ENCODE measurements at places on chromosomes 7 and 10.
A peak's percentile ranks its signal among the peaks of the same experiment; 100 is the strongest.

GRCh38 chr7:16001477-16001876, 315.0 kb upstream of the MEOX2 start:
- DNase-seq: no peak

GRCh38 chr10:101775273-101776160, at the start of gene FGF8:
TSS of gene FGF8 (minus strand) at chr10:101776114. CDS start at chr10:101775900, 214 bp downstream.
- DNase-seq: no peak

DNA sequence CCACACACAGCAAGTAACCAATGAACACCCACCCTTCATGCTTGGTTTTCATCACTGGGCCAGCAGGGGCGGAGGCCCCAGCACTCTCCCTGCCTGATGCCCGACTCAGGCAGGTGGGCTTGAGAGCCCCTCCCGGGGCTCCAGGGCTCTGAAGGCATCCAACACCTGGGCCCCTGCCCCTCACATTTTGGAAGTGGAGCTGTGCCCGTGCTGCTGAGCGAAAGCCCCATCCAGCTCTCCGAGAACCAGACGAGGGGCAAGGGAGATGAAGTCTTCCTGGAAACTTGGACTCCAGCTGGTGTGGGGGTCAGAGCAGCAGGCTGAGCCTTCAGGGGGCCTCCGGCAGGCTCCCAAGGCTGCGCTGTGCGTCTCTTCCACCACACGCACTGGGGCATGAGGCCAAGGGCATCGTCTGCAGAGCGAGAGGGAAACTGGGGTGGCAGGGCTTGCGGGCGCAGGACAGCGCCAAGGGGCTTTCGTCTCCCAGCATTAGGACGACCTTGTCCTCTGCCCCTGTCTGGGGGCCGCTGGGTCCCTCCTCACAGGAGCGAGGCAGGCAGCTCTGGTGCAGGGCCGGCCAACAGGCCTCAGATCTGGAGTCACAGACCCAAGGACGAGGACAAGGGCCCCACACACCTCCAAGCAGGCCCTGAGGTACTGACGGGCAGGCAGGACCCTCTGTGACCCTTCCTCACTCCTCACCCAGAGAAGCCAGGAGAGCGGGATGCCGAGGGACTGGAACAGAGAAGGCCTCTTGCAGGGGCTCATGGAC, 108.3 kb upstream of the FAM20C start:
- no peak for DNase-seq

- DNase-seq: peak; percentile 51
Measured at GRCh38 chr7:38411404-38411803, 138.0 kb upstream of the TARP start.

DNA sequence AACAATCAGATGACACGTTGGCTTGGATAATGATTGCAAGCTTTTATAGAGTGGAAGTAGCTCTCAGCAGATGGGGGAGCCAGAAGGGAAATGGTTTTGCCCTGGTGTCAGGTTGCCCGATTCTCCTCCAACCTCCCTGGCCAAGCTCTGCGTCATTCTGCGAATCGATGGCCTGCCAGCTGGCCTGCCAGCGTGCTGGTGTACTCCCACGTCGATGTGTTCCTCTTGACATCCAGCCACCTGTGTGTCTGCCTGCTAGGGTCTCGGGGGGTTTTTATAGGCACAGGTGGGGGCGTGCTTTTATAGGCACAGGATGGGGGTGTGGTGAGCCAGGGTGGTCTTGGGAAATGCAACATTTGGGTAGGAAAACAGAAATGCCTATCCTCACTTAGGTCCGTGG, 4.6 kb downstream of the NET1 start:
- DNase-seq: no peak

- DNase-seq: peak; percentile 19
Measured at GRCh38 chr7:80529362-80529761, 17.5 kb upstream of the GNAT3 start.

- no peak for DNase-seq
Measured at GRCh38 chr7:70421319-70421718, 710.6 kb upstream of the GALNT17 start.

GRCh38 chr7:22640269-22640668, 86.7 kb upstream of the IL6 start:
- DNase-seq: no peak

DNA sequence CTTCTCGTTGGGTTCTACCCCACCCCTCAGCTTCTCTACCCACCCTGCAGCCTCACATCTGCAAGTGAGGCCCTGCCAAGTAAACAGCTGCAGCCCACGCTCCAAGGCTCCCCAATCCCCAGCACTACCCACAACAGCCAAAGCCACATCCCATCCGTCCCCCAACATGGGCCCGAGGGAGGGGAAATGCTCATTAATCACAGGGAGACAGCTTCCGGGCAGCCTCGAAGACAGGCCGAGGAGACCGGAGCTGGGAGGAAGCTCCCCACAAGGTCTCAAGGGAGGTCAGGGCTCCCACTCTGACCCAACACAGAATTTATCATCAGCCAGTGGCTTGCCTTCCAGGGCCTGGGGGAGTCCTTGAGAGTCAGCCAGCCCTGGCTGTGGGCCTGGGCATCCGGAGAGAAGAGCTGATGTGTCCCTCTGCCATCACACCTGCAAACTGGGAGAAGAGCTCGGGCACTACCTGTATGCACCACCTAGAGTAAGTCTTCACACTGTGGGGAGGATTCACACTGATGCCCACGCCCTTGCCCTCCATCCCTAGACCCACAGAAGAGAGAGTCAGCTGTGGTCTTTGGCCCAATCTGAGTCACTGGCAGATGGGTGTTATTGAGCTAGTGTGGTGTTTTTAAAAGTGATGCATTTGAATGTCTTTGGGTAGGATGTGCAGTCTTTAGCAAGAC, 115.5 kb upstream of the ZMIZ1 start:
- no peak for DNase-seq

DNA sequence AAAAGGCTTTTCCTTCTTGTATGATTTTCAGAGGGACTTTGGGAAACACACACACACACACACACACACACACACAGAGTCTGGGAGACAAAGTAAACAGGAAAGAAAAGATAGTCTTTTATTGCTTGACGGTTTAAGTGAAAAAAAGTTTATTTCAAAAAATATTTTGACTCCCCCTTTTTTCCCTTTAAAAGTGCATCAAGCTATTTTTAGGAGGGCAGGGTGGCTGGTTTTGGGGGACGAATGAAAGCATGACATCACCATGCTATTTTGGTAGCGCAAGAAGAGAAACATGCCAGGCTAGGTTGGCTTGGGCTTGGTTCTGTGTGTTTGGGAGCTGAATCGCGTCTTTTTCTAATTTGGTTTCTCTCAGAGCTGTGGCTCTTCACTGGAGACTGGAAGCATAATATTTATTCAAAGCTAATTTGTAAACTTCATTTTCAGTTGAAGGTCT, 129.2 kb downstream of the BAMBI start:
- DNase-seq: peak; percentile 25

DNA sequence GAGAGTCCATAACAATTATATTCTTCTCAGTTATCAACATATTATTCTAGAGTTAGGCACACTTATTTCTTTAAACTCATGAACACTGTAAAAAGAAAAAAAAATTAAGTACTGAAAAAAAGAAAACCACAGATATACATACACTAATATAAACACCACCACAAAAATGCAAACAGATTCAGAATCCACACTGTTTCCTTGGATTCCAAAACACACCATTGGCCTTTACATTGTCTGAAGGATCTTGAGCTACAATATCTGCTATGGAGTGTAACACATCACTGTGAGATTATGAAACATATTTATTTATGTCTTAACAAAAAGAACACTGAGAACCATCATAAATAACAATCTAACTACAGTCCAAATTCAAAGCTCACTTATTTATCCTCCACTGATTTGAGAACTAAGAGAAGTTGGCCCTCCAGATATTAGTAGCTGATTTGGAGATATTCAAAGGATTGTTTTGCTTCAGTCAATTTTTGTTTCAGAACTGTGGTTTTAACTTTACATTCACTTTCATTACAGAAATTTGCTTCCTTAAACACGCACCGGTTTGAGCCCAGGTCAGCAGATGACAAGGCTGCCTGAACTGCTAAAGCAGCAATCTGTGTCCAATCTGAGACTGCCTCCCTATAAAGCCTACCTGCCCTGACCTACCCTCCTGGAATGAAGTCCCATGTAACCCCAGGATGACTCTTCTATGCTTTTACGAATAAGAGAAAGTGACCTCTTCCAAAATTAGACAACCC, 47.0 kb upstream of the CDK1 start:
- DNase-seq: peak; percentile 36

- DNase-seq: peak; percentile 0
Measured at GRCh38 chr7:104328970-104329825, 795 bp downstream of the LHFPL3 start.

DNA sequence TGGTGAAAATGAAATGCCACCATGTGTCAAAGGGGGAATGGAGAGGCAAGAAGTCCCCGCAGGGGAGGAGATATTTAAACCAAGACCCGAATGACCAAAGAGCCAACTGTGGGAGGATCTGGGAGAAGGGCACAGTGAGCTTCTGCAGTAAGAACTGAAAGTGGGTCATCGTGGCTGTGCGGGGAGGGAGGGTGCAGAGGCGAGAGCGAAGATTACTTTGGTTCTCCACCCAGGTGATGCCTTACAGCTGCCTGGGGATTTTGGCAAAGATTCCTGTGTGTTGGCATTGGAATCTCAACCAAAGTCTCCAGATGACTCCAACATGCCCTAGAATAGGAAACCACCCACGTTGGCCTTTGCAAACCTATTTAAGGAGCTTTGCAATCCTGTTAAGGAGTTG, 44.2 kb upstream of the ADAM12 start:
- no peak for DNase-seq

DNA sequence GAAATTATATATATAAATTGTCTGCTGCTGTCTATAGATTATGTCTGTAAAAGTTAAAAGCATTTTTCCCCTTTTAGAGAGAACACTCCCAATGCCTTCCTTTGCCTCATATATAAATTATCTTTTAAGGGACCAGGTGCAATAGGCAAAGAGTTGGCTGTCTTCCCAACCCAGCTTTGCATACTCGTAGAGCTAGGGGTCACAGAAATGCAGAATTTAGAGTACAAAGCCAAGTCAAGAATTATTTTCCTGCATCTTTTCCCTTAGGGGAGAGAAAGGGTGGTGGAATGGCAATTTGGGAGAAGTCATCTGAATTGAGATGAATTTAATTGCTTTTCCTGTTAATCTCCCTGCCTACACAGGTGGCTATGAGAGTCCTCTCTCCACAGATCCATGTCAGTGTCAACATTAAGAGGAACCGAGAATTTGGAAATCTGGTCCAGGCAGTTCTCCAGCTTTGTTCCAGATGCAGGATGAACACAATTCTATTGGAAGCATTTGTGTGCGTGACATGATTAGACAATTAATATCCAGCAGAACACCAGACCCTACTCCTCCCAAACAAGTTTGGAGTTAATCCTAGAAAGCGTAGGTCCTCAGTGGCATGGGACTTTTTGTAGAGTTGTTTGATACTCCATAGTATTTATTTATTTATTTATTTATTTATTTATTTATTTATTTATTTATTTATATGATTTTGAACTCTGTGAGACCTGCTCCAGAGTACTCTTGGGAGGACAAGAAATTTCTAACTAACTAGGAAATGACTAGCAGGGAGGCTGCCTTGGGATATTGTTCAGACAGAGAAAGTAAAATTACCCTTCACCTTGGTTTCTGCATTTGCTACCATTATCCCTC, 80.3 kb upstream of the SKAP2 start:
- DNase-seq: no peak

- no peak for DNase-seq
Measured at GRCh38 chr10:54914049-54914448, 113.0 kb upstream of the PCDH15 start.

GRCh38 chr10:97651773-97652172, 11.3 kb downstream of the PI4K2A start:
- peak; percentile 9 for DNase-seq

DNA sequence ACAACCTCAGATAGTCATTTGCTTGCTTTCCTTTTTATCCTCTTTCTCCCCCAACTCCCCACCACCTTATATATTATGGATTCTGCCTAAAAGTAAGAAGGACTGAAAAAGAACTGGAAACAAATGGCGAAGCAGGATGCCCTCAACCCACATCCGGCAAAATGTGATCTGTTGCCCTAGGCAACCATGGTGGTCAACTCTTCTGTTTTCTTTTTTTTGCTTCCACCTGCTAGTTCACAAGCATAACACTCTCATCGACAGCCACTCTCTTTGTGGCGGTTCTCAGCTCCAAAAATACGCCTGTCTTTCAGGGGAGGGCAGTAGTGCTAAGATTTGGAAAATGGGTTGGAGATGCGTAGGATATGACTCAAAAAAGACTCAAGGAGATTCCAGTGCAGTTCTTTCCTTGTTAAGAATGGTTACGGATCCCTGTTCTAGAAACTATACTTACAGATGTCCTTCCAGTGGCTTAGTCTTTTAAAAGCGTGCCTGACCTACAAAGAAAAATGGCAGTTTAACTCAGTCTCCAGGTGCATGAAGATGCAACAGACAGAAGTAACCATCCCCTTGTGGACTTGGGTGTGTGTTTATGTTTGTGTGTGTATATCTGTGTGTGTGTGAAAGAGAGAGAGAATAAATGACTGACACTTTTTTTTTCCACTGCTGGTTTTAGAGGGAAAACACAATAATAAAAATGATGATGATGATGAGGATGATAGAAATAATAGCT, 10.7 kb downstream of the APBB1IP start:
- DNase-seq: no peak

DNA sequence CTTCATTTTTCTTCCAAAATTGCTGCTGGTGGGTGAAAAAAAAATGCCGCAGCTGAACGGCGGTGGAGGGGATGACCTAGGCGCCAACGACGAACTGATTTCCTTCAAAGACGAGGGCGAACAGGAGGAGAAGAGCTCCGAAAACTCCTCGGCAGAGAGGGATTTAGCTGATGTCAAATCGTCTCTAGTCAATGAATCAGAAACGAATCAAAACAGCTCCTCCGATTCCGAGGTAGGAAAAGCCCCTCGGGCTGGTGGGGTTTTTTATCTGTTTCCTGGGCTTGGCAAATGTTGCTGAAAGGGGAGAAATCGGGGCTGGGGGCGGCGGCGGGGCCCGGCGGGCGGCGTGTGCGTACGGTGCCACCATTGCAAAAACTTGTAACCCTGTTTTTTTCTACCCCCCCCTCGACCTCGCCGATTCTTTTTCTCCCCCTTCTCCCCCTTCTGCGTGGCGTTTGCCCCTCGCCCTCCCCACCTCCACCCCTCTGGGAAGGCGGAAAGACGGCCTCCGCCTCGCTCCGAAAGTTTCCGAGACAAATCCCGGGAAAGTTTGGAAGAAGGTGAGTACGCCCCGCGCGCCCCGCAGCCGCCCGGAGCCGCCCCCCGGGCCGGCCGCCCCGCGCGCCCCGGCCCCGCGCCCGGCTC, 789 bp downstream of the TCF7L2 start:
- peak; percentile 63 for DNase-seq

DNA sequence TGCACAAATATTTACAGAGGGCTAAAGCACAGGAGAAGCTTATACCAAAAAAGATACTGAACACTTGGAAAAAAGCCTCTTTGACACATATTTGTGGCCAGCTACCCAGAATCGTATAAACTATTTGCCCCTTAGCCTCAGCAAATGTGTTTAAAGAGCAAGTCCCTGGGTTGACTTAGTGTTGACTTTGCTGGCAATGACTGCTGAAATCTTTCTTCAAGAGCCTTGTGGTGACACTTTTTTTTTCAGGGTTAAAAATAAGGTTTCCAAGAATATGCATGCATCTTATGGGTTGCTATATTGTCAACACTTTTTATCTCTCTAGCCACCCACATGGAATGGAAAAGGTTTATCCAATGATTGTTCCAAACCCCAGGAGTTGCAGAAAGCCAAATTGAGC, 14.9 kb upstream of the PLEKHS1 start:
- DNase-seq: peak; percentile 42
